CD4-positive, alpha-beta T cell treated with Interleukin-6 for 4 hours (primary cell): ENCODE measurements at places on chromosomes 5 and 9.

- DNase-seq = no peak
Observed at GRCh38 chr5:178624631-178625546, 2.0 kb downstream of the CLK4 start.

DNA sequence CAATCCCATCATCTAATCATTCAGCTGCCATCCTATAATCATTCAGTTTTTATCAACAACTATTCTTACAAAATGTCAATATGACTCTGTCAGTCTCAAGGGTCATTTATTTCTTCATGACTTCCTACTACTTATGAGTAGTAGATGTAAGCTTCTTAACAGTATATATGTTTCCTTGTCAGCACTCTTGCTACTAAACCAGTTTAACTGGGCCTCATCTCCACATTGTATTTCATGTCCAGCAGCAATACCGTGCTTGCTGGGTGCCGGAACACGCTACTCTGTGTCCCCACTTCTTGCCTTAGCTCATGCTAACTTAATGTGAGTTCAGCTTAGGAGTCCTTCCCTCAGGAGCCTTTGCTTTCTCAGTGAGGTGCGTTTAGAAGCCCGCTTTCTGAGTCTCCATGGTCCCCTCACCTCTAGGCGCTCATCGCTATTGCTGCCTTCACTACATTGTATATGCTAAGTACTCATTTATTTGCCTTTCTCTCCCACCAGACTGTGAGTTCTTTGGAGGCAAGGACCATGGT, 32.9 kb downstream of the ELL2 start:
- DNase-seq = no peak

- no peak for DNase-seq
Observed at GRCh38 chr5:163385271-163385670, 52.1 kb upstream of the CCNG1 start.

DNA sequence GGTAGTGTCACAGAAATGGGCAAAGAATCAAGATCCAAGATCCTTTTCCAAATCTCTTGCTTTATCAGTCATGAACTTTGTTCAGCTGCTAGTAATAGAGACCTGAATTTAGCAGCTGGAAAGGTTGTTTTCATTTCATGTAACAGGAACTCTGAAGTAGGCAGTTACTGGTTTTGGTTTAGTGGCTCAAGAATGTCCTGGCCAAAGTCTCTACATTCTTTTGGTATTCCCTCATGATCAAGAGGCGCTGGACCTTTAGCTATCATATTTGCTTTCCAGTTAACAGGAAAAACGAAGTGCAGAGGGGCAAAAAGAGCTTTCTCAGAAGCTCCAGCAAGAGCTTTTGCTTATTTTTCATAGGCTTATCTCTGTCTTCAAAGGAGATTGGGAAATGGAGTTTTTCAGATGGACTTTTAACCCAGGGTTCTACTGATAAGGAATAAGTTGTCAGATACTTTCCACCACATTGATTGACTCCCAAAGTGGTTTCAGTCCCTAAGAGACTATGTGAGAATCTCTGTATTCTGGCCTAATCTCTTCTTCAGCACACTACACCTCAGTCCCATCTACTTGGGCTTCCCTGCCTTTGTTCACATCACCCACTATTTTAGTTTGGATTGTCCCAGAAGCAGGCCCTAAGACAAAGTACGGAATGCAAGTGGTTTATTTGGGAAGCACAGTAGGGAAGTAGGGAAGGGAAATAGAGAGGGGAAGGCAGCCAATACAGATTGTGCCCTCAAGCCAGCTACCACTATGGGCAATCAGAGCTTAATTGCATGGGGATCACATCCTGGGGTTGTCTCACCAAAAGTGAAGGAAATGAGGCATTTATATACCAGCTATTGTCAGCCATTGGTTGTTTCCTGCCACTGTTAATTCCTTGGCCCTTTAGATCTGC, 359.3 kb downstream of the LRRC70 start:
- no peak for DNase-seq
